ENCODE measurements at places on chromosomes 1 and 21. TPM values are rescaled to one million over a fixed set of nuclear protein-coding genes. Genes with fewer than 3 reads are reported as not detected.
A peak's percentile ranks its signal among the peaks of the same experiment; 100 is the strongest.

DNA sequence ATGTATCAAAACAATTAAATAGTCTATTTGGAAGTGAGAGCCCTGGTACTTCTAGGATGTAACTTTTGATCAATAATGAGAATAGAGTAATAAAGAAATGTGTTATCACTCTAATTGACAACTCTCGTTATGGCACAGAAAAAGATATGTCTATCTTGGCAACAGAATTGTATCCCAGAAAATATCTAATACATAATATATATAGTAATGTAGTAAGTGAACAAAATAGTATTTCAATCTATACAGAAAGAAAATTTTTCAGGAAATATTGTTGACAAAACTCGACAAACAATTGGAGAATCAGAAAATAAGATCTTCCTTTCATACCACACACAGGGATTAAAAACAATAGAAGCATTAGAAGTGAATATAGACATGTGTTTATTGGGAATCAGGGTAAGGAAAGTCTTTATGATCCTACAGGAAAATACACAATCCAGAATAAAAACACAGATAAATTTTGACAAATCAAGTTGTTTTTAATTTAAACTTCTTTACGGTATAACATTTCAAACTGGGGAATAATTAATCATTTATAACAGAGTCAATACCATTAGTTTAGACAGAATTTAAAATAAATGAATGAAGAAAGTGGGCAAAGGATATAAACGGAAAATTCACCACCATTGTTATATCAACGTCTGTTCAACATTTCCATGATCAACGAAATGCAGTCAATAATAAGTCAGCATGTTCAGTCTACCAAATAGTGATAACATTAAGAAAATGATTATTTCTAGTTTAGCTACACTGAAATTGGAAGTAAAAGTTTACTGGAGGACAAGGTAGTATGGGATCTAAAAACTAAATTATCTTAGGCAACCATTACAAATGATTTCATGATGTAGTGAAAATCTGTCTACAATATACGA lies 1526.5 kb upstream of the TPTE start:
- peak; percentile 54 for DNase-seq

GRCh38 chr1:12170263-12170671 lies 3.5 kb downstream of the TNFRSF1B start:
- DNase-seq, result no peak

- DNase-seq, result no peak
Measured at GRCh38 chr1:209667708-209668107, 7.5 kb upstream of the G0S2 start.

- DNase-seq, result peak; percentile 79
Measured at GRCh38 chr1:6497215-6497866, 5.9 kb upstream of the PLEKHG5 start.

- DNase-seq, result no peak
Measured at GRCh38 chr1:117670976-117671780, 65.3 kb downstream of the TENT5C start.

GRCh38 chr1:180962178-180962577 lies 49.5 kb downstream of the KIAA1614 start:
- DNase-seq, result no peak

- peak; percentile 8 for DNase-seq
Measured at GRCh38 chr1:176241385-176242015, 34.4 kb upstream of the COP1 start.

DNA sequence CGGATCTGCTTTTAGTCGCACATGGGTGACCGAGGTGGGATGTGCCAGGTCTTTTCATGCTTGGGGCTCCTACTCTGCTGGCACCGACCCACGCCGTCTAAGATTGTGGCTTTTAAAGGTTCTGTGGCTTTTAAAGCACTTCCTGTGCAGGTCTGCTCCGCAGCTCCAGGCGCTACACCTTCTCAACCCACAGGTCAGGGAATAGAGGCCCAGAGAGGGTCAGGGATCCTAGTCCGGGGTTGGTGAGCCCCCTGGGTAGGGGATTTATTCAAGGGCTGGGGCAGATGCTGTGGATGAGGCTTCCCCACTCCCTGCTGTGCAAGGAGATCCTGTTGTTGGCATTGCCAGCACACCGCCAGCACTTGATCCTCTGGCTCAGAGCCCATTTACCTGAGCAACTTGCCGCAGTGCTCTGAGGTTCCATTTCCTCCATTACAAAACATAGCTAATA lies 212.8 kb upstream of the RAB4A start:
- DNase-seq, result no peak

DNA sequence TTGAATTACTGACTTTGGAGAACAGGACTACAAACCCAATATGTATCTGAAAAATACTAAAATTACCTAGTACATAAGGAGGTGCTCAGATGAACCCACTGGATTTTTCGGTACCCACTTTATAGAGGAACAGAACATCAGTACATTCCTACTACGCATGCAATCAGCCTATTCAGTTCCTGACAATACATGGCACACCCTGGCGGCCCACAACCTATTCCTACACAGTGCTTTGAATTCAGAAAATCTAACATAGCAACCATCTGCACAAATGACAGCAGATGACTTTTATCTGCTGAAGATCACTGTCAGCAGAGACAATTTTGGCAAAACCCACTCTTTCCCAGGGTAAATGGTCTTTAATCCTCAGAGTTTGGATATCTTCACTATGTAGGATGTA lies 257.1 kb upstream of the GREM2 start:
- no peak for DNase-seq

- no peak for DNase-seq
Measured at GRCh38 chr1:214857716-214858115, 224.8 kb upstream of the KCNK2 start.

GRCh38 chr1:114081437-114082303 lies 72.0 kb downstream of the SYT6 start:
- no peak for DNase-seq

DNA sequence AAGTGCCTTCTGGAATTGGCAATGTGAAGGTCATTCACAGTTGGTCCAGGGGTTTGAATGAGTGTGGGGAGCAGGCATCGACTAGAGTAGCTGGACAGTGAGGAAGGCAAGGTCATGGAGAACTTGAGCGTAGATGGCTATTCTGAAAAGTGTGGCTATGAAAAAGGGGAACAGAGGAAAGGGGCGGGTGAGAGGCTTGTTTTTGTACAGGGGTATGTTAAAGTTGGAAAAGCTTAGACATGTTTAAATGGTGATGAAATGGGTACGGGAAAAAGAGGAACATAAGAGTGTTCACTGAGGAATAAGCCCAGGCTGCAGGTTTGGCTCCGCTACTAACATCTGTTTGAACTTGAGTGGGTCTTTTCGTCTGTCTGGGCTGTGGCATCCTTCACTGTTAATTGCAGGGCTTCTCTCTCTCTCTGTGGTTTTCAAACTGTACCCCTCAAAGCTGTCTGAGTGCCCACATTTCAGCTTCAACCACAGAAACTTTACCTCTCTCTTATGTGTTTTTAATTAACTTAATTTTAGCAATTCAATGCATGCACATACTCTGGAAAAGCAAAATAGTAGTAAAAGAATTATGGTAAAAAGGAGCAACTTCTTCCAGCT lies 70.8 kb upstream of the COA6 start:
- no peak for DNase-seq

- peak; percentile 88 for DNase-seq
Measured at GRCh38 chr1:231626951-231627614, 493 bp downstream of the DISC1 start.

DNA sequence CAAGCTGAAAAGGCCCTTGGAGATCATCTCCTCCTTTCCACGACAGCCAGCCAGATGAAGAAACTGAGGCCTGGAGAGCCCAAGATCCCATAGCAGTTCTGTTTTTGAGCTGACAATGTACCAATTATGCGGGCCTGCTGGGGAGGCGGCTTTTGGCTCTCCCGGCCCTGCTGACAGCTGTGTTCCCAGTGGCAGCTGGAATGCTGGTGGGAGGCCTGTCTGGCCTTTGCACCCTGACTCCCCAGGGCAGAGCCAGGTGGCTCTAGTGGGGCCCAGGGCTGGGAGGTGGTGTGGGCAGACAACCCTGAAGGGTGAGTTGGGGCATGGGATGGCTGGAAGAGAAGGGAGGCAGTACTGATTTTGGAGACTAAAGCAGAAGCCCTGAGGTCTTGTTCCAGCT lies 30.7 kb upstream of the WASF2 start:
- no peak for DNase-seq

- no peak for DNase-seq
Measured at GRCh38 chr1:15452216-15452615, 4.3 kb upstream of the CELA2A start.

DNA sequence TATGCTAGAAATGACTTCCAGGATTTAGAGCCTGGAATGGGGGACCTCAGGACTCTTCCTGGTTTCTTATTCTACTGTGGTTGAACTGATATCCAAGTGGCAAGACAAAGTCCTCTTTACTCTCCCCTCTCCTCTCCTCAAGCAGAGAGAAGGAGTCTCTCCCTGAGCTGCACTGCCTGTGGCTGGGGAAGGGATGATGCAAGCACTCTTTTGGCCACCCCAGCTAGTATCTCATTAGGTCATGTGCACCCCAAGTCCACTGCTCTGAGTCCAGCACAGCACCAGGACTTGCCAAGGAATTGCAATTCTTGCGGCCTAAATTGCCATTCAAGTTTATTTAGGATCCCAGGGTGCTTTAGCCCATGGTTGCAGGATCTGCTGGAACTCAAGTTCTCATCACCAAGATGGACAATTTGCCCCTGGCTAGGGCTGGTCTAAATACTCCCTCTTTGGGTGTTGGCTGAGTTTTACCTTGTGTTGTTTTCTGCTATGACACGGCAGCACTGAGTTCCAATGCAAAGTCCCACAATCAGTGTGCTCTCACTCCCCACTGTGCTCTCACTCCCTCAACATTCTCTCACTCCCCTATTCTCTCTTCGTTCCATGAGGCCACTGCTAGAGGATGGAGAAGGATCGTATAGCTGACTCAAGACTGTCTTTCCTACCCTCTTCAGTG lies 172.2 kb downstream of the TM2D1 start:
- DNase-seq, result no peak

GRCh38 chr1:202968895-202969295 lies 1.8 kb upstream of the CYB5R1 start:
- peak; percentile 89 for DNase-seq

DNA sequence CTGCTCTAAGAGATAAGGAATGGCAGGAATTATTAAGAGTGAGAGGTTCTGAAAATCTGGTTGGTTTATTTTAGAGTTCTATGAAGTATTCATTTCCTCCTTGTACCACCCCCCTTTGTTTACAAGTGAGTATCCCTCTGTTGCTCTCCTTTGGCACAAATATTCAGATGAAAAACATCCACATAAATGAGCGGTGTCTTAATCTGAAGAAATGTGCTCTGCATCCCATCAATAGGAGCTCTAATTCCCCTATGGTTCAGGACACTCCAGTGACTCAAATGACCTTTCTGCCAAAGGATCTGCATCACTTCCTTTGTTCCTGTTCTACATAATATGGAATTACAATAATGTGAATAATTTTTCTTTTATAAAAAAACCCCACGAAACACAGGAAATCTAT lies 16.6 kb downstream of the DDAH1 start:
- no peak for DNase-seq

DNA sequence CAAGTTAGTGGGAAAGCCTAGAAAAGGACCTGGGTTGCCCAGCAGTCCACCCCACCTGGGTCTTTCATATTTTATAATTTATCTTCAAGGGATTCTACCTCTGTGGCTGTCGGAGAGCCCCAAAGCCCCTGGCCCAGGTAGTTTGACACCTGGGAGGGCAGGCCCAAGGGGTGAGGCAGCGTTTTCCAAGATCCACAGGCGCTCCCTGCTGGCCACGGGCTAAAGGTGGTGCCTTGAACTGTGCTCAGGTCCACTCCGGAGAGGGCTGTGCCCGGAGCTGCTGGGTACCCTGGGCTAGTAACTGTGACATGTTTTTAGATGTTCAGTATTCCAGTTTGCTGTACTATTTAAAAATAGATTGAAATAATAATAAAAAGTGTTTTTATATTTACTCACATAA lies 37.2 kb upstream of the CRNN start:
- peak; percentile 82 for DNase-seq

- DNase-seq, result no peak
Measured at GRCh38 chr1:32208469-32208868, 420 bp upstream of the DCDC2B start.

- no peak for DNase-seq
Measured at GRCh38 chr1:203324105-203325025, 19.0 kb downstream of the BTG2 start.

DNA sequence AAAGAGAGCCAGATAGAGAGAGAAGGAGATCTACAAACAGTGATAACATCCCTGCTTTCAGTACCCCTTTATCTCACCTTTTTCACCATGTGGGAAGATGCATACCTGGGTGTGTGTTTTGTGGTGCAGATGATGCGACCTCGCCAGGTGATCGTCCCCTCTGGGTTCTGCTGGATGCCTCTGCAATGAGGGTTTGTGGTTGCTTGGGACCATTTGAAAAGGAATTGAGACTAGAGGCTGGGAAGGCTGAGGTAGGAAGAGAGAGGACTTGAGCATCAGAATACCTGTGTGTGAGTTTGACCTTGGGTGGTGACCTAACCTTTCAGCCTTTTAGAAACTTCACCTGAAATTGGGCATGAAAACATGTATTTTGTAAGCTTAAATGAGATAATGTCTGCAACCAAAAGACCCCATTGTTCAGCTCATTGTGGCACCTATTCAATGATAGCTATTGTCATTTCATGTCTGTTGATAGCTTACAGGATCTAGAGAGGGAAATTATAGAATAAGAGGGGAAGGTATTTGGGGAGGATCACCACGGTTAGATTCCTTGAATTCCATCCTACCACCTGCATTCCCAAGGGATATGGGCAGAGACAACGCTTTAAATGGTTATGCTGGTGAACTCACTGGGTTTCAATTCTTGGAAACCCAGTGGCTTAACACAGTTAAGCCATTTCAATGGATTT lies 125.7 kb downstream of the IGSF21 start:
- peak; percentile 80 for DNase-seq

GRCh38 chr1:182301467-182302198 lies 90.0 kb downstream of the GLUL start:
- peak; percentile 28 for DNase-seq

GRCh38 chr1:145690587-145691558 lies 16.3 kb downstream of the PDZK1 start:
- DNase-seq, result no peak

CCDC17 gene
- total RNA-seq, result 1.0 TPM

CLCA1 gene
- total RNA-seq, result not detected

OR2AK2 gene
- total RNA-seq, result 0.35 TPM

KMO gene
- total RNA-seq, result not detected

EXOC8 gene
- 16.5 TPM for total RNA-seq

OR14K1 gene
- not detected for total RNA-seq

TEX38 gene
- not detected for total RNA-seq

CLEC20A gene
- total RNA-seq, result not detected

BEST4 gene
- total RNA-seq, result 0.63 TPM

DDR2 gene
- total RNA-seq, result 1.7 TPM

CSDE1 gene
- 1,054 TPM for total RNA-seq

CROCC gene
- 106 TPM for total RNA-seq
